ENCODE measurements at places on chromosomes 2 and 18.

DNA sequence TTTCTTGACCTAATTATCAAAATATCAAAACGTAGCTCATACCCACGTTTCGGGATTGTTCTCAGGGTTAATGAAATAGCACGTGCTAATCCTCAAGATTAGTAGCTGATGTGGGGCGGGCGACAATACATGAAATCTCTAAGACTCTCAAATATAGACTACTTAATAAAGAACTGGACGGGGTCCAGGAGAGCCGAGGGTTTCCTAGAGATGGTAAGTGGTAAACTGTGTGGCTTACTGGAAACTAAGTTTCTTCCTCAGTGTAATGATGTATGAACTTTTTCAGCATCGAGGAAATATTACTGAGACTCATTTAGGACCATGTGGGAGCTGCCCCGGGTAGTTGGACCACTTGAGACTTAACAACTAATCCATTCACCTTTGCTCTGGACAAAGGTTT is 453.3 kb upstream of the SALL3 start:
- no peak for DNase-seq

DNA sequence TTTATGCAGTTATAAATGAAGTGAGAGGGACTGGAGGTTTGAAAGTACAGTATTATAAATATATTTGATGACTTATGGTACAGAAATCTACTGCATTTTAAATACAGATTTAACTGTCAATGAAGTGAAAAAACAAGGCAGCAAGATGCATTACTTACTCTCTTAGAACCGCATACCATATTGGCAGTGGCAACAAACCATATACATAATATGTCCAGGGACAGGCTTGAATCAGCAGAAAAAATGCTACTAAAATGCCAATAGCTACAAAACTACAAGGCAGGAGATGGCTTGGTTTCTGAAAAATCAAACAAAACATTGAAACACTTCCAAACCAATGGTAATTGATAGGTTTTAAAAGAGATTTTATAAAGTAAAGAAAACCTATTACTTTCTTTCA is 77.2 kb downstream of the PIGN start:
- no peak for DNase-seq

DNA sequence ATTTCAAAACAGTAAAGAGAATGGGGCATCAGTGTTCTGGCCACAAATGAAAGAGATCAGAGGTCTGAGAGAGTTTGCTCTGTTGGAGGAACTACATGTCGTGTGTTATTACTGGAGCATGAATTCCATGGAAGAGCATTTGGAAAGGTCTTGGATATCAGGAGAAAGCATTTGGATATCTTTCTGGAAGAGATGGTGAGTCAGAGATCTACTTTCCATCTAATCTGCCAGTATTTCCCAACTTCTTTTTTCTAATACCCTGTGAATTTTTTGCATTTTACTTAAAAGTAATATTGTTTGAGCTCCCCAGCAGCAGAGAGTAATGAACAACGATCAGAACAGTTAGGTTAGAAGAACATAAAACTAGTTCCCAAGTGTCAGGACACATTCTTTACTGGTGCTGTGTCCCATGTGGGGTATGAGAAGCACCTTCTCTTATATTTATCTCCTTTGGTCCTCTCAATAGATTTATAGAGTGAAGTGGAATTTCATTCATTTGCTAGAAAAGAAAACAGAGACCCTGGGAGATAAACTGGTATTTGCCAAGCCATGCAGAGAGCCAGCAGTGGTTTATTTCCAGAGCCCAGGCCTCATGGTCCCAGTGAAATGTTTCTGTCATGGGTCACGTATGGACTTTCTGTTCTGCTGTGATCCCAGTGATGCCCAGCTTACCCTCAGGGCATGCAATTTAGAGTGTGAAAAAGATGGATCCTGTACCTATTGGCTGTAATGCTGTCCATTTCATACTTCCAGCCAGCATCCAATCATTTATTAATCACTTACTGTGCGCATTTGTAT is 130.8 kb upstream of the NT5C1B start:
- DNase-seq: no peak

DNA sequence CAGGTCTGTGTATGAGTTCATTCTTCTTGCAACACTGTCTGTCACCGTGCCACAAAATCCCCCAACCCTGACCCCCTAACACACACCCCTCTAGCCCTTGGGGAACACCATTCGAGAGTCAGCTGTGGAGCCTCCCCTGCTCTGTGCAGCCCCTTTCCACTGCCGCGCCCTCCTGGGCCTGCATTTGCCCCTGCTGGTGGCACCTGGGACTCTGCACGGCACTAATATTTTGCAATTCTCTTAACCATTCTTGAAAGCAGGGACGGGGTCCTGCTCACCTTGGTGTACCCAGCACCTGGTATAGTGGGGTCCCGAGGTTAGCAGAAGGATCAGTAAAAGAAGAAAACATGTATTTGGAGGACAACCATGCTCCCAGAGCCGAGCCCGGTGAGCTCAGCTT is 124.0 kb downstream of the HDAC4 start:
- DNase-seq: no peak

DNA sequence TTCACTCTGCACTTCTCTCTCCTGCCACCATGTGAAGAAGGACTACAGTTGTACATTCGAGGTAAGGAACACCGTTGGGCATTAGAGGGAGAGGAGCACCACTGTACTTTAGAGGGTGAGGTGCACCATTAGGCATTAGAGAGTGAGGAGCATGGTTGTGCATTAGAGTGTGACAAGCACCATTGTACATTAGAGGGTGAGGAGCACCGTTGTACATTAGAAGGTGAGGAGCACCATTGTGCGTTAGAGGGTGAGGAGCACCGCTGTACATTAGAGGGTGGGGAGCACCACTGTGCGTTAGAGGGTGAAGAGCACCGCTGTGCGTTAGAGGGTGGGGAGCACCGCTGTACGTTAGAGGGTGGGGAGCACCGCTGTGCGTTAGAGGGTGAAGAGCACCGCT is 20.8 kb upstream of the AGXT start:
- DNase-seq: no peak

DNA sequence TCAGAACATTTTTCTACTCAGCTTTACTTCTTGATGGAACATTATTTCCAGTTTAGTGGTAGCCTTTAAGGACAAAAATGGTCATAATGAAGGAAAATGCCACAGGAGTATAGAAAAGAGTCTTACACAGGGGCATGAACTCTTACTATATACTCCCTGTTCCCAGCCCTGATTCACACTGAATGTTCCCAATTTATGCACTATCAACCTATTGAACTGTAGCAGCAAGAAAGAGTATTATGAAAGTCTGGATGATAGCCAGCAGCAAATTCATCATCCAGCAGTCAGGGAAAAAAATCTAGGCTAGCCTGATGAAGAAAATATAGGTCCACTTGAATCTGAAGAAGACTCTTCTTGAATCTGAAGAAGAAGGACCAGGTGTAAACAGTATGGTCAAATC is 1170.3 kb upstream of the CHAC2 start:
- DNase-seq: no peak

GRCh38 chr2:12588986-12589385 is 127.8 kb upstream of the TRIB2 start:
- DNase-seq: no peak

DNA sequence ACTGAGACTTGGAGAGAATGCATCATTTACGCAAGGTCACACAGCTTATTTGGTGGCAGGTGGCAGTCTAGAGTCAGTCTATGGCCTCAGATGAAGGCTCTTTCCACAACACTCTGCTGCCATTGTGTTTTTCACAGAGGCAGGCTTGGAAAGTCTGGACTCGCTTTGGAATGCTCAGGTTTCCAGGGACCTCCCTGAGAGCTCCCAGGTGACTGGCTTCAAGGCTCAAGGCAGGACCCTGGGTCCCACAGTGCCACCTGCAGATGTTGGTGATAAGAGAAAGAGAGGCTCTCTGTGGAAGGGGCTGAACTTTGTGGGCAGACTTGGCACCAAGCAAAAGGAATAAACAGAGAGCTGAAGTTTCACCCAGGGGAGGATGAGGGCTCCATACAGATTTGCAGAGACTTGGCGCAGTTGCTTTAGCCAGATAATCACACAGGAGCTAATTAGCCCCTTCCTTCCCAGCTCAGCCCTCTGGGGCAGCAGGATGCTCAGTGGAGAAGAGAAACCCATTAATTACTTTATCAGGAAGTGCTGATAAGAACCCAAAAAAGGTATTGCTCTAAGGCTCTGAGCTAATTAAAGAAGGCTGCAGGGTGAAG is 103.5 kb downstream of the LBH start:
- no peak for DNase-seq

DNA sequence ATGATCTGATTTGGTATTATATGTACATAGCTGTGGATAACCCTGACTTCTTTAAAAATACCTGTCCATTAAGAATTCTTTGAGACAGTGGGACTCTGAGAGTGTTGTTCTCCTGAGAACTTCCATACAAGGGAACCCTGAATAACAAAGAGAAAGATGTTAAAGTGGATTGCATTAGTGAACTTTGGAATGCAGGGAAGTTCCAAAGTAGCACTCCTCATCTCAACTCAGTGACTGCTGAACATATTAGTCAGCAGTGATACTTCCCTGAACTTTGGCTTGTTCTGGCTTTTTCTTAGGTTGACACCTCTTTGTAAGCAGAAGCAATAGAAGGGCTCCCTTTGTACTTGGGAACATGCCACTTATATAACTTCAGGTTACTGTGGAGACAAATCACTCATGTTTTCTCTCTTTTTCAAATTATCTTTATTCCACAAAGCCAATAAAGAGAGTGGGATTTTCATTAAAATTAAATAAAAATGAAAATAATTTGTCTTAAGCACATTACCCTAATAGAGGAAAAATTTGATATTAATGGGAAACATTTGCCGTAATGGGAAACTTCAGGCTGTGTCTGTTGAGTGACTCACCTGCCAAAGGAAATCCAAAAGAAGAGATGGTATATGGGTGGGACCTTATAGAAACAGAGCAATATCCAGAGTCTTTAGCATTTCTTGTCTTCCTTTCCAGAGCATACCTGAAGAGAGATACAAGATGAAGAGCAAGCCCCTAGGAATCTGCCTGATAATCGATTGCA is 33.3 kb downstream of the CFLAR start:
- DNase-seq: no peak

DNA sequence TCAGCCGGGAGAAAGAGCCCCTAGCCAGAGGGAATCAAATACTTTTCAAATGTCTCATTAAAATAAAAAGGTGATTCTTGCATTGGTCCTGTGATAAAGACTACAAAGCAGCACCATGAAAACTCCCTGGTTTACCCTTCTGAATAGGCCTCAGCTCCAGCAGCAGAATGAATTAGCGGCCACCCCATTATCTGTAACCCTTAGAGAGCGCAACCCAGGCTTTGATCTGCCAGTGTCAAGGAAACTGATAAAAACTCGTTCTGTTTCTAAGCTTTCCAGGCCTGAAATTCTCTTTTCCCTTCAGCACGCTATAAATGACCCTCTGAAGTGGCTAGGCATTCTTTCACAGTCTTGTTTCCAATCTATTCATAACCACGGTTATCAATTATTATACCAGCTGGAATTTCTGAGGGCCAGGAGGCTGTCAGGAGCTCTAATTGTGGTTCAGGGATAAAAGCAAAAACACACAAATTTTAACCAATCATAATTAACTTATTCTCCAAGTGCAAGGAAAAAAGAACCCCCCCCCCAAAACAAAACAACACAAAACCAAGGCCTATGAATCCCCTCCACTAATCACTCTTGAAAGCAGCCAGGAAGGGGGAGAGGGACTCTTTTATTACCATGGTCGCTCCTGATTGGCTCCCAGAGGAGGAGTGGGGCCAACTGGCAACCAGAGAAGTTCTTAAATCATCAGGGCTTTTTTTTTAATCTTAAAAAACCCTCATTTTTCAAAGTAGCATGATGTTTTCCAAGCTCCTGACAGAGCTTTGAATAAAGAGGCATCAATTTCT is 258.9 kb downstream of the CYRIA start:
- DNase-seq: no peak

All from putamen (tissue), 1 donor.